ENCODE measurements at places on chromosomes 4 and X.

DNA sequence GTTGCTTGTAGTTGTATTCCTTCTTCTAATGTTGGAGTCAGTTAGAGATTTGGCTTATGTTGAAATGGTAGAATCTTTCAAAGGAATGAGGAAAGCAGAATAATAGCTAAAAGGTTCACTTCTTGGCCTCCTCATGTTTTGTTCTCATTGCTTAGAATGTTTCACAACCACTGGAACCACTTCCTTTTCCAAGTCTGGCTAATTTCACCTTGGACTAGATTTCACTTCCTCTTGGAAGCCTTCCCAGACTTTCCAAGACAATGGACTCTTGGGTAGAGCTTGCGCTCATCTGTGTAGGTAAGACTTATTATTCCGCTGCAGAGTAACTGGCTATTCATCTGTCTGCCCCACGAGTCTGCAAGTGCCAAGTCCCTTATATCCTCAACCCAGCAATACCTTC lies 8.3 kb downstream of the SPATA18 start:
- DNase-seq, result no peak

DNA sequence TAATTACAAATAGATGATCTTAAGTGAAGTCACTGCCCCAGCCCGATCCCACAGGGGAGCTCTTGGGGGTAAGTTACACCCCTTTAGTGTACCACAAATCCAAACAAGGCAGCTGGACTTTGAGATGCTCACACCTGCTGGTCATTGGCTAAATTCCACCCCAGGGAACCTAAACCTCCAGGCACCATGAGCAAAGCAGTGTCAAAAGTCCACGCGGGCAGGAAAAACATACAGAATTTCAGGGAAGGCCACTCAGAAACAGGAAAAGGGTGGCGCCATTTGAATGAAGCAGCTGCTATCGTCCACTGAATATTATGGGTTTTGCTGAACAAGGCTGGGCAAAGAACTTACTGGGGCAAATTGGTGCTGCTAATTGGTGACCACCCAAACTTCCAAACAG lies 30.9 kb downstream of the SUPT20HL1 start:
- no peak for DNase-seq

- DNase-seq, result peak; percentile 73
Measured at GRCh38 chr4:52545099-52546069, 113.7 kb downstream of the USP46 start.

DNA sequence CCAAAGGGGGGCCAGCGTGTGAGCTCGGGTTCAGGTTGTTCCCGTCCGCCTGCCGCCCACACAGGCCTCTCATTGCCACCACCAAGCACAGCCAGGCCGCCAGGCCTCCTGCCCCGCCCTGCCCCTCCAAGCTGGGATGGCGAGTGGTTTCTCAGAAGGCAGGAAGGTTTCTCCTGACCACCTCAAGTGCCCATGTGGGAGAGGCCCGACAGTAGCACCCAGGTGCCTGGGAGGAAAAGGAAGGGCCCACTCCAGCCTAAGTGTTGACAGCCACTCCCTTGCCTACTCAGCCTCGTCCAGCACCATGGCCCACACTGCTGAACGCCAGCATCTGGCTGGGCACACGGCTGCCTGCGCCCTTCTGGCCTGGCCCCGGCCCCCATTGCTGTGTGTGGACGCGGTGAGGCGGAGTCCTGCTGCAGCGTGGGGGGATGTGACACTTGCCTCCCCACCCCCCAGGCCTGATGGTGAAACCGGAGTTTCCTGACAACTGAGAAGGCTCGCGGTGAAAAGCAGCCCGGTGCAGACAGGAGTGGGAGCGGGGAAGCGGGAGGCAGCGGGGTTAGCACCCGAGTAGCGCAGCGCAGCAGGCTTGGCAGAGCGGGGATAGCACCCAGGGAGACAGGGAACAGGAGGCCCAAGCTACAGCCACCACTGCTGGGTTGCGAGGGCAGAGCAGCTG lies 19.2 kb downstream of the FLNA start:
- DNase-seq, result no peak

- DNase-seq, result no peak
Measured at GRCh38 chrX:30065226-30065625, 150.1 kb upstream of the MAGEB2 start.

DNA sequence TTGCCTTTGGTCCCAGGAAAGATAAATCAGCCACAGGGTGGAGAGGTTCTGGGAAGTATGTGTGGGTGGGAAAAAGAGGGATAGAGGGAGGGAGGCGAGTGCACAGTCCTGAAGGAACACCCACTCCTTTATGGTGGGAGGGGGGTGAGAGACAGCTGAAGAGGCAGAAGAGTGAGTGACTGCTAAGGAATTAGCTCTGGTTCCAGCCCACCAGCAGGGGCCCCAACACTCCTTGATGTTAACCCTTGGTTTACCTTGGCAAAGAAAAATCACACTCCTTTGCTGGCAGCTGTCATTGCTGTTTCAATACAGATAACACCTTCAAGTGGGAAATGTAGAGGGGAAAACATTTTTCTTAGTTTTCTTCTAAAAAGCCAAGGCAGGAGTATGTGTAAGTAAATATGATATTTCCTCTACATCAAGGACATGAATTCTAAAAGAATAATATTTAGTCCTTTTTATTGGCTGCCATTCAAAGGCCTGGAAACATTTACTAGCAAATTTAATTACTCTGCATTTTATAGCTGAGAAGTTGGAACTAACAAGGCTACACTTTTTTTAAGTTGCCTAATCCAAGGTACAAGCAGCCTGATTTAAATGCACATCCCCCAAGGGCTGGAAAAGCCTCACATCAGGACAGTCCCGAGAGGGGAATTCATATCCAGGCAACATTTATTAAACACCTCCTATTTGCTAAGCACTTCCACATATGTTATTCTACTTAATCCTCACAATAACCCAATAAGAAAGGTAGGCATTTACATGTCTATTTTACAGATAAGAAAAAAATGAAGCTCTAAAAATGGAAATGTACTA lies 81.7 kb downstream of the HS6ST2 start:
- no peak for DNase-seq

DNA sequence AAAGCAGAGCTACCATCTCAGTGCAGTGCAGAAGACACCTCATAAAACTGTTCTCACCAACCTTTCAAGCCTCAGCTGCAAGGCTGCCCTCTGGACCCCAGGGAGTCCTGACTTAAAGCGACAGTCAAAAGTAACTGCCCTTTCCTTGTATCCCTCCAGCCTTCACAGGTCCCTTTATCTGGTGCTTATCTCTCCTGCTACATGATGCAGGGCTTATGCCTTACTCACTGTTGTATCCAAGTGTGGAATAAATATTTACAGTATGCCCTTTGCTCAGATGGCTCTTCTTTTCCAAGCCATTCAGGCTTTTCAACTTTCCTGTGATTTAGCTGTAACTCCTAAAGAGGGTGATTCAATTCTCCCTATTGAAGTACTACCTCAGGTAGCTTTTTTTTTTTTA lies 92.6 kb downstream of the KDR start:
- no peak for DNase-seq

- DNase-seq, result no peak
Measured at GRCh38 chr4:99008051-99008450, 12.5 kb downstream of the METAP1 start.

DNA sequence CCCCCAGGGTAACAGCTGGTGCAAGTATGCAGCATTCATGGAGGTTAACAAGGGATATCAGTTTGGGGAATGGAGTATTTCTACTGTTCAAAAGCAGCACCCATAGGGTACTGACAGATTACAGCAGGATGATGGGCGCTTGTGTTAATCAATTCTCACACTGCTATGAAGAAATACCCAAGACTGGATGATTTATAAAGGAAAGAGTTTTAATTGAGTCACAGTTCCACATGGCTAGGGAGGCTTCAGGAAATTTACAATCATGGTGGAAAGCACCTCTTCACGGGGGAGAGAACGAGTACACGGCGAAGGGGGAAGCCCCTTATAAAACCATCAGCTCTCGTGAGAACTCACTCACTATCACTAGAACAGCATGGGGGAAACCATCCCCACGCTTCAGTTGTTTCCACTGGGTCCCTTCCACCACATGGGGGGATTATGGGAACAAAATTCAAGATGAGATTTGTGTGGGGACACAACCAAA lies 64.1 kb downstream of the TNIP2 start:
- peak; percentile 40 for DNase-seq

GRCh38 chr4:3021627-3022026 lies 52.7 kb downstream of the HTT-AS start:
- DNase-seq, result no peak

GRCh38 chr4:60241866-60242265 lies 958.3 kb upstream of the ADGRL3 start:
- DNase-seq, result no peak

DNA sequence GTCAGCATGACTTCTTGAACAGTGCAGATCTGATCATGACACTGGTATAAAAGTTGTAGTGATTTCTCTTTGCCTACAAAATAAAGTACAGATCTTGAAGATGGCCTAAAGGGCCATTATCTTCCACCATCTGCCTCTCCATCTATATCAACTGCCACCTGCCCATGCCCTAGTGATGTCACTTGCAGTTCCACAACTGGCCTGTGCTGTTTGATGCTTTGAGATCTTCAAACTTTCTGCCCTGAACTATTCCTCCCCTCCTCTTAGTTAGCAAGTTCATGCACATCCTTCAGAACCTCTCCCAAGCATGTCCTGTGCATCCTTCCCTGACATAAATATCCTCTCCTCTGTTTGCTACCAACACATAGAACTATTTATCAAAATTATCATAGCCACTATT lies 217.0 kb downstream of the SOWAHB start:
- DNase-seq, result no peak

DNA sequence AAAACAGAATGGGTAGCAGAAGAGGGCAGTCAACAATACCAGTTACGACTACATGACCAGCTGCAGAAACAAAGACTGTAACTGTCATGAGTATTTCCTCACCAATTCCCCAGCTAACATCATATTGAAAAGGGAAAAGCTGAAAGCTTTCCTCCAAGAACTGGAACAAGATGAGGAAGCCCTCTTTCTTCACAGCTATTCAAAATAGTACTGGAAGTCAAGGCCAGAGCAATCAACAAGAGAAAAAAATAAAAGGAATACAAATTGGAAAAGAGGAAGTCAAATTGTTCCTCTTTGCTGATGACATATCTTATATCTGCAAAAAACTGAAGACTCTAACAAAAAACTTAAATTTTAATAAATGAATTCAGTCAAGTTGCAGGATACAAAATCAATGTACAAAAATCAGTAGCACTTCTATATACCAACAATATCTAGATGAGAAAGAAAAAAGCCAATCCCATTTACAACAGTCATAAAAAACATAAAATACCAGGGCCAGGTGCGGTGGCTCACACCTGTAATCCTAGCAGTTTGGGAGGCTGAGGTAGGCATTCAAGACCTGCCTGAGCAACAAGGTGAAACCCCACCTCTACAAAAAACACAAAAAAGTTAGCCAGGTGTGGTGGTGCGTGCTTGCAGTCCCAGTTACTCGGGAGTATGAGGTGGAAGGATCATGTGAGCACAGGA lies 125.4 kb downstream of the ATP8A1 start:
- no peak for DNase-seq

- DNase-seq, result no peak
Measured at GRCh38 chr4:165360985-165361670, 17.7 kb upstream of the CPE start.

DNA sequence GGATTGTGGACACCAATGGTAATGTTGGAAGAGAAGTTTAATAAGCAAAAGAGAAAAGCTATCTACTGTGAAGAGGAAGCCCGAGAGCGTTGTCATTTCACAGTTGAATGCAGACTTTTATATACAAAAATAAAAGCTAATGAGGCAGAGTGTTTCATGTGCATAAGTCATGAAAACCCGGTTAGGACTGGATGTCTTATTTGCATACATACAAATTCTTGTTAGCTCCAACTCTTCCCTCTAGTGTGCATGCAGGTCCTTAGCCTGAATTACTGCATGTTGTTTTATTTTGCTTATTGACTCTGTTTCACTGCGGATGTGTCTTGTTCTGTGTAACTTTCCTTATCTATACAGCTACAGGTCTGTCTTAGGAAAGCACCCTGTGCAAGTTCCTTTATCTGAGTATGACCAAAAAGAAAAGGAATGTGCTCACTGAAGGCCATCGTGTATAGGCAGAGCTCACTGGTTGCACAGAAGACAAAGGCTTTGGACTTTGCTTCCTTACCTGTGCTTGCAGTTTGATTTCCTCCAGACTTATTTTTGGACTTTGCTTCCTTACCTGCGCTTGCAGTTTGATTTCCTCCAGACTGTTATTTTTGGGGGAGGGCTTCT lies 25.1 kb upstream of the UGT2B11 start:
- DNase-seq, result no peak
